ENCODE measurements at places on chromosomes 1 and 21. TPM values are rescaled to one million over a fixed set of nuclear protein-coding genes. Genes with fewer than 3 reads are reported as not detected.

The NCMAP gene
- total RNA-seq, result 0.05 TPM

The AJAP1 gene
- total RNA-seq, result 0.02 TPM

The PADI4 gene
- not detected for total RNA-seq

The TNFSF4 gene
- not detected for total RNA-seq

The GLMN gene
- total RNA-seq, result 8.6 TPM

The RCC2 gene
- total RNA-seq, result 66.0 TPM

The AQP10 gene
- total RNA-seq, result not detected

The DCST1 gene
- total RNA-seq, result not detected

The TMEM39B gene
- 14.1 TPM for total RNA-seq

The FNDC5 gene
- 0.44 TPM for total RNA-seq

The KRTAP13-2 gene
- not detected for total RNA-seq

The HSPA13 gene
- 15.8 TPM for total RNA-seq

The CHAF1B gene
- 11.4 TPM for total RNA-seq

The MCL1 gene
- total RNA-seq, result 169 TPM
